AG10803 (cell line): ENCODE measurements at places on chromosomes 4 and X.

DNA sequence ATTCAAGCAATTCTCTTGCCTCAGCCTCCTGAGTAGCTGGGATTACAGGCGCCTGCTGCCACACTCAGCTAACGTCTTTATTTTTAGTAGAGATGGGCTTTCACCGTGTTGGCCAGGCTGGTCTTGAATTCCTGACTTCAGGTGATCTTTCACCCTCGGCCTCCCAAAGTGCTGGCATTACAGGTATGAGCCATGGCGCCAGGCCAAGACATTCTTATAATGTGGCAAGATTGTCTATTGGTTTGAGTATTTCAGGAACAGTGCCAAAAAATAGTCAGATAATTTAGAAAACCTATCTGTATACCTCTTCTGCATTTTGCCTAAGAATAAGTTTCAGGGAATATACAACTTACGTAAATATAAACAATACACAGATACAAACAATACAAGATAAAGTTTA is 136.8 kb downstream of the TMA16 start:
- no peak for DNase-seq

GRCh38 chr4:4216648-4217047 is 10.1 kb downstream of the OTOP1 start:
- DNase-seq = peak; percentile 17

DNA sequence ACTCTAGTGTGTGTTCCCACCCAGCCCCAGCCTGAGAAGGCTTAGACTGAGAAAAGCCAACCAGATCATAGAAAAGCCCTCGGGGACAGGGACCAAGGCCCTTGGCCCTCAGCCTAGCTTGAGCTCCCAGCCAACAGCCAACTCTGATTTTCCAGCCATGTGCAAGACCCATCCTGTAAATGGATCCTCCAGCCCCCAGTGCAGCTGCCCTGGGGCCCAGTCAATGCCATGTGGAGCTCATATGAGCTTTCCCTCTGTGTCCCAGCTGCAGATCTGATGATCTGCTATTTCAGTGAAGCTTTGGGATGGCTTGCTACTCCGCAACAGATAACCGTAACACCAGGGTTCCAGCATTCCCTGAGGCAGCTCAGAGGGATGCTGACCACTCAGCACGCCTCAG is 40.5 kb upstream of the CDKN2AIP start:
- no peak for DNase-seq

DNA sequence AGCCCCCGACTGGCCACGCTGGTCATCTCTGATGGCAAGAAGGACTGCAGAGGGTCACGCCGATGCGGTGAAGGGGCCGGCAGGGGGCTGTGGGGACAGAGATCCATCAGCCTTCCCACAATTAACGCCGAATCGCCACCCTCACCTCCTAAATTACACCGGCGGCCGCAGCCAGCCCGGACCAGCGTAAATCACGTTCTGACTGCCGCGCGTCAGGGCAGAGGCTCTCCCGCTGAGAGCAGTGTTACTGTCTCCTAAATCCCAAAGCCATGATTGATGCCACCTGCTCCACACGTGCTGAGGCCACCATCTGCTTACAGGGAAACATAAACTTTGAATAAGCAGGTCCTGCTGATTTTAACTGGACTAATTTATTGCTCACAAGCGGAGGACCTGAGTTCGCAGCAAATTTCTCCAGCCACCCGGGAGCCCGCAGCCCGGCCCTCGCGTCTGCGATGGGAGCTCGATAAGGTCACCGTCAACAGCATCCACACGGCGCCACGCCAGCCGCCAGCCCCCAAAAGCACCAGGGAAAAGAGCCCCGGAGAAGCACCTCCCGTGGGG is 127.3 kb upstream of the NKX1-1 start:
- no peak for DNase-seq

- no peak for DNase-seq
Measured at GRCh38 chrX:24396931-24397279, 36.5 kb downstream of the SUPT20HL1 start.

- no peak for DNase-seq
Measured at GRCh38 chr4:174041555-174042105, 241.8 kb downstream of the FBXO8 start.

DNA sequence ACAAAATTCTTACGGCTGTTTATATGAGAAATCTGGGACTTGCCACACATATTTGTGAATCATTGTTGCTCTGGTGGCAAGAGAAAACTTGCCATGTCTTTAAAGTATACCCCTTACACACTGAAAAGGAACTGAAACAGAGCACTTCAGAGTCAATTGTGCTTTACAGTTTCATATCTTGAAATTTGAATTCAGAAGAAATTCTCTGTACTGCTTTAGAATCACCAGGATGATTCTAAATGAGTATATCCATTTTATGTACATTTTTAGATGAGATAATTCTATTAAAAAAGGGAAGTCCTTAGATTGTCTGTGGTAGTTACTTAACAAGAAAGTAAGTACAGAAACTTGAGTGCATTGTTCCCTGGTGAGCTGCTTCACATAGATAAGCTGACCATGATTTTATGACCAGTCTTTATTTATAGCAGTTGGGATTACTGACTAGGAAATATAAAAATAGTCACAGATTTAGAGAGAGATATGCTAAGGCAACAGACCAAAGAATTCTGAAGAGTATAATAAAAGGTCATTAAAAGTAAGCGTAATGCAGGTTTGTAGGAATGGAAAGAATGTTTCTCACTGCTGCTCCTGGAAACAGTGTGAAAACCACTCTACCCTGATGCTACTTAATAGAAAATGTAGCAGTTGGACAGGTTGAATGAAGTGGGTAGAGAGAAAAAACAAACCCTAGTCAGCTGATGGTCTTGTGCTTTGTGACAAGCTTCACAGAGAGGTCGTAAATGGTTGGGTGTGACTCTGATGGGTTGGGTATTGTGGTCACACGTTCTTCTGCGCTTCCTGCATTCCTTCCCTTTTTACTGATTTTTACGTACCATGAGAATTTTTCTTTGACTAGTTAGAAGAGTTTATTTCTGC is 41.0 kb downstream of the FNIP2 start:
- DNase-seq = peak; percentile 98
